AG10803 (cell line): ENCODE measurements at places on chromosomes 6 and 20.

DNA sequence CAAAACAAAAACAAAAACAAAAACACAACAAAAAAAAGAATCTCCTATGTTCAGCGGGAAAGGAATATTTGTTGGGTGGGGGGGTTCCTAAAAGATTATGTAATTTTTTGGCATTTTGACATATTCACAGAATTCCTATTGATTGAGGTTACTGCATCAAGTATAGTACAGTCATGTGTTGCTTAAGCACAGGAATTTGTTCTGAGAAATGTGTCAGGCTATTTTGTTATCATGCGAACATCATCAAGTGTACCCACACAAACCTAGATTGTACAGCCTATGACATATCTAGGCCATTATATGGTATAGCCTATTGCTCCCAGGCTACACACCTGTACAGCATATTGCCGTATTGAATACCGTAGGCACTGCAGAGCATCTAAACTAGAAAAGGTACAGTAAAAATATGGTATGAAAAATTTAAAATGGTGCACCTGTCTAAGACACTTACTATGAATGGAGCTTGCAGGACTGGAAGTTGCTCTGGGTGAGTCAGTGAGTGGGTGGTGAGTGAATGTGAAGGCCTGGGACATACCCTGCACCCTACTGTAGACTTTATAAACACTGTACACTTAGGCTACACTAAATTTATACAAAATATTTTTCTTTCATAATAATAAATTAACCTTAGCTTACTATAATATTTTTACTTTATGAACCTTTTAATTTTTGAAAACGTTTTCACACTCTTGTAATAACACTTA, 110.6 kb downstream of the CDKAL1 start:
- peak; percentile 44 for DNase-seq

- DNase-seq, result no peak
These were observed 32.3 kb upstream of the CD83 start for GRCh38 chr6:14085176-14085787.

GRCh38 chr6:37092923-37093727, 76.8 kb upstream of the PIM1 start:
- DNase-seq, result peak; percentile 26

DNA sequence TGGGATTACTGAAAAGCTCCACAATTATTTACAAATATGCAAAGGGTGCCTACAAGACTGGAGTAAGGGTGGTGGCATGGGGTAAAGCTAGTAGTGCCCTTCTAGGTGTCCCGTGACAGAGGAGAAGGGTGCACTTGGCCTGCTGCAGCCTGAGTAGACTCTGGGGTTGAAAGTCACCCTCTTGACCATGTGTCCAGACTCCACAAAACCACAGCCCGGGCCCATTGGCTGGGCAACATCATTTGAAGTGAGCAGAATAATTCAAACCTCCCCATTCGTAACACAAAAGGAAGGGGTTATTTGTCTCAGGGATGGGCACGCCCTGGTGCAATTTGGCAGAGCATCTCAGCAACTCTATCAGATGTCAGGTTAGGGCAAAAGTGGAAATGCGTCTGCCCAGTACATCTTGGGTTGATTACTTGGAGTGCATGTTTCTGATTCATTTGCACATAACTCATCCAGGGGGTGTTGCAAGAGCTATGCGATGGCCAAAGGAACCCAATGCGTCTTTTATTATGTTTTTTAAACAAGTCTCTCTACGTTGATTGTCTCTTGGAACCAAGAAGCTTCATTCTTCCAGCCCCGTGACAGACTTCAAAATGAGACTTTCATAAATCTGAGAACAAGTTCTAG, 56.7 kb downstream of the ISM1 start:
- peak; percentile 57 for DNase-seq

GRCh38 chr20:17225851-17226409, 910 bp upstream of the PCSK2 start:
- DNase-seq, result no peak

GRCh38 chr6:105780146-105780860, 305.8 kb upstream of the PRDM1 start:
- DNase-seq, result peak; percentile 73
